NCI-H2029 treated with DMSO at 0.1 percent for 48 hours (cell line): ENCODE measurements at places on chromosomes 13 and 19.

DNA sequence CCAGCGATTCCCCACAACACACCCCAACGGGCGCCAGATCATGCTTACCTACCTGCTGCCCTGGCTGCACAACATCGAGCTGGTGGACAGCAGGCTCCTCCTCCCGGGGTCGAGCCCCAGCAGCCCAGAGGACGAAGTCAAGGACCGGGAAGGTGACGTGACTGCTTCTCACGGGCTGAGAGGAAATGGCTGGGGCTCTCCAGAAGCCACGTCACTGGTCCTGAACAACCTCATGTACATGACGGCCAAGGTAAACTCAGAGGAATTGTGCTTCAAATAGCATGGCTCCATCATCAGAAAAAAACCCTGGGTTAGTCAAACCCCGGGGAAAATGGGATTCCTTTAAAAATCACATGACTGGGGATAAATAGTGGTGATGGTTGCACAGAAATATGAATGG, 106.3 kb downstream of the ZAR1L start:
- DNase-seq, result no peak

DNA sequence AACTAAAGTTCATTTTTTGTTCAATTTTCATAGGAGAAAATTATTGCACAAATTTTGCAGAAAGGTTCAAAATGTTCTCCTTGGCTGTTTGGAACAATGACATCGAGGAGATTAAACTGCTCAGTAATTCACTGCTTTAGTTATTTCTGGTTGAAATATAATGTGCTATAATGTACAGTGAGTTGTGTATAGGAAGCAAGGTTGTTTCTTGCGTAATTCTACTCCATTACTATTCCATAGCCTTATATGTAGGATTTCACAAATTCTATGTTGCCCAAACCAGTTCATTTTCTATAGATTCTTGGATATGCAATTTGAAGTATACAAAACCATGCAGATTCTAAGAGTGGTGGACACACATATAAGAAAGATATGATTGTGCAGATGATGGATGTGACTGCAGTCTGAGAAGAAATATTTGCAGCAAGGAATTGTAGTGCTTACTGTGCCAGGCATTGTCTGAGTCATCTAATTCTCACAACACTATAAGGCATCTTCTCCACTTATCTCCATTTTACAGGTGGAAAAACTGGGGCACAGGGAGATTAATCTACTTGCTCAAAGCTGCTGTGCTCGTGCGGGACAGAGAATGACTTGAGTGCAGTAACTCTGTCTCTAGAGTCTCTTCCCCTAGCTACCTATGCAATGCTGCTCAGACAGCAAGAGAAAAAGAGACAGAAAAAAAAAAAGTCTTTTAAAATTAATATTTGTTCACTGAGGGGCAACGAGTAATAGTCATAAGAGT, 515.5 kb downstream of the MYO16 start:
- DNase-seq, result no peak

GRCh38 chr19:33279430-33280350, 22.6 kb downstream of the CEBPA start:
- DNase-seq, result no peak

GRCh38 chr13:46551410-46552302, 1.3 kb upstream of the LRCH1 start:
- peak; percentile 20 for DNase-seq

DNA sequence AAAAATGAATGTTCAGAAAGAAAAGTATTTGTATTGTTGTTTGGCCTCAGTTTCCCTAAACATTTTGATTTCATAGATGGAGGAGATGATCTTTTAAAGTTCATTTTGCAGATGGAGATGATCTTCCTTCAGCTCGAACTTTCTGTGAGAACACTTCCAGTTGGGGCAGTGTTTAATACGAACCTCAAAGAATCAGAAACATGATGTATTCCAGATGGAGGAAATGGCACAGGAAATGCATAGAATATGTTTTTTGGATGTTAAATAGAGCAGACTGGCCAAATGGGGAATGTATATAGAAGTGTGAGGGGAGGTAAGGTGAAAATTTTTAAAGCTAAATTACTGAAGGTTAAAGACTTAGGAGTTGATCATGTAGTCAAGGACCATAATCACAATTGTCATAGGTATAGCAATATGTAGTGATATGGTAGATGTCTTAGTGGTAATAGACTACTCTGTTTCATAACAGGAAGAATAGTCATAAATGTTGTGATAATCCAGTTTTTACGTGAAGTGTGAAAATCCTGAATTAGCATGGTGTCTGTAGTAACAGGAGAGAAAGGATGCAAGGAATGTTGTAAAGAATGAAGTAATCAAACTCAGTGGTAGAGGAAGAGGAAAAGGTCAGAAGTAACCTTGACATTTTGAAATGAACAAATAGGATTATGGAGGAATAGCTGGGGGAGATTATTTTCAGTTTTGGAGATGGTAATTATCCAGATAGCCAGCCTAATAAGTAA, 5.1 kb downstream of the RAP2A start:
- no peak for DNase-seq

GRCh38 chr13:71358218-71358617, 508.8 kb downstream of the DACH1 start:
- no peak for DNase-seq

DNA sequence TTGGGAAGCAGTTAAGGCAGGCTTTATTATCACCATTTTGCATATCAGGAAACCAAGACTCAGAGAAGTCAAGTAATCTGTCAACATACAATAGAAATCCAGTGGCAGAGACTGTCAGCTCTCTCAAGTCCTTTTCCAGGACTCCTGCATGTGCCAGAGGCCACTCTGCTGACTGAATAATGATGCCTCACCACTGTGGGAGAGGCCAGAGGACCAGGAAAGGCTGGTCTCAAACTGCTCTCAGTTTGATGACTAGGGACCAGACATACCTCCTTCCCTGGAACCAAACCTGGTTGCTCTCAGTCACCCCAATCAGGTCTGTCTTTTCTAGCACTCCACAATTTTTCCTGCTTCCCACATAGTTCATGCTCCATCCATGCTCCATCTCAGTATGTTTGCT, 8.0 kb downstream of the RNASEH2B start:
- DNase-seq, result no peak

DNA sequence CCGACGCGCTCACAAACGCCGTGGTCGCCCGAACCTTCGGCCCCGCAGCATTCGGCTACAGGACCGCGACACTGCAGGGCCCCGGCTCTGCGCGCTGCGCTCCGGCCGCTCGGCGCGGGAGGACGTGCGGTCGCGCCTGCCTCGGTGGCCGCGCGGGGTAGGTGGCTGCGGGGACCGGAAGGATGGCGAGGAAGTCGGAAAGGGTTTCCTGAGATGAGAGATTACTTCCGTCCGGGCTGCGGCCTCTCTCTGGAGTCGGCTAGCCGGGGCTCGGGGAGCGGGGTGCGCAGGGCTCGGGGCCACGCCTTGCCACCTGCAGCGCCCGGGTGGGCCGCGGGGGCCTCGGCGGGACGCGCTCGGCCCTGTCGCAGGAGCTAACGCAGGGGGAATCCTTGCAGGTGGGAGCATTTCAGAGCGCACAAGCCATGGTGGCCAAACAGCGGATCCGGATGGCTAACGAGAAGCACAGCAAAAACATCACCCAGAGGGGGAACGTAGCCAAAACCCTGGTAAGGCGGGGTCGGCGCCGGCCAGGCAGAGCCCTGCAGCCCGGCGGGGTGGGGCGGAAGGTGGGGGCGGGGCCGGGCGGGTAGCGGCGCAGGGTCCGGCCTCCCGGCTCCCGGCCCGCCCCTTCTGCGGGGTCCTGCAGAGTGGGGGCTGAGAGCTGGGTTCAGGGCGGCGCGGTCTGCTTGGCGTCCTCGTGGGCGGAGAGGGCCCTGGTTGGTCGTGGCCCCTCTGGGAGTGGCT, at the start of gene SERP2:
TSS of gene SERP2 (plus strand) at position 224 of the 747 bp plus-strand sequence. CDS start at position 426, 202 bp downstream.
- no peak for DNase-seq

DNA sequence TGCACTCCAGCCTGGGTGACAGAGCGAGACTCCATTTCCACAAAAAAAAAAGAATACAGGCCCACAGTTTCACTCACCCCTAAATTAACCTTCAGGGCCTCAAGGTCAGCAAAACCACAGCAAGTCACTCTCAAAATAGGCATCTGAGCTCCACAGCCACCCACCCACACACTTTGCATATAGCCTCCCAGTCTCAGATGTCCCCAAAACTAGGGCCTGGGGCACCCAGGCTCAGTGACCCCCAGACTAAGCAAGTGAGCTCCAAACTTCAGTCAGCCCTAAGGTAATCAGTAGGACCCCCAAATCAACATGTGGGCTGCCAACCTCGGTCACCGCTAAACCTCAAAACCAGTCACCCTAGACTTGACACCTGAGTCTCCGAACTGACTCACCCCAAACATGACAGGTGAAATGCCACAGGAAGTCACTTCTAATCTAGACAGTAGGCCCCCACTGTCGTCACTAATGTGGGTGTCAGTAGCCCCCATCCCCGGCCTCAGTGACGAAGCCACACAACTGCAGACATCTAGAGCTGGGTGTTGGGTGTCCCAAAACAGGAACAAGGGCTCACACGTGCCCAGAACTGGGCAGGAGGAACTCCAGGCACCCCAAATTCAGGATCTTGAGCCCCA, 13.9 kb downstream of the RABAC1 start:
- DNase-seq, result no peak

- DNase-seq, result peak; percentile 81
Observed at GRCh38 chr19:38683393-38684077, 36.1 kb downstream of the ACTN4 start.

- no peak for DNase-seq
Observed at GRCh38 chr19:54882758-54883157, 8.7 kb downstream of the FCAR start.

- DNase-seq, result peak; percentile 20
Observed at GRCh38 chr19:47247308-47247990, 8.9 kb upstream of the CCDC9 start.

DNA sequence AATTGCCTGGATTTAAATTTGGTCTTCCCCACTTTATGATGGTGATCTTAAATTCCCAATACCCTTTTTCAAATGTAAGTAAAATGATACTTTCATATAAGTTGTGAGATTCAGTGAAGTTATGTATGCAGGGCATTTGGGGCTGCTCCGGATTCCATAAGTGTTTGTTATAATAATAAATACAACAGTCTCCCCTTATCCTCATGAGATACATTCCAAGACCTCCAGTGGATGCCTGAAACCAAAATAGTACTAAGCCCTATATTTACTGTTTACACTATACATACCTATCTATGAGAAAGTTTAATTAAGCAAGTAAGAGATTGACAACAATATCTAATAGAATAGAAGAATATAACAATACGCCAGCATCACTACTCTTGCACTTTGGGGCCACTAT, 2237.8 kb downstream of the PCDH9 start:
- DNase-seq, result no peak

DNA sequence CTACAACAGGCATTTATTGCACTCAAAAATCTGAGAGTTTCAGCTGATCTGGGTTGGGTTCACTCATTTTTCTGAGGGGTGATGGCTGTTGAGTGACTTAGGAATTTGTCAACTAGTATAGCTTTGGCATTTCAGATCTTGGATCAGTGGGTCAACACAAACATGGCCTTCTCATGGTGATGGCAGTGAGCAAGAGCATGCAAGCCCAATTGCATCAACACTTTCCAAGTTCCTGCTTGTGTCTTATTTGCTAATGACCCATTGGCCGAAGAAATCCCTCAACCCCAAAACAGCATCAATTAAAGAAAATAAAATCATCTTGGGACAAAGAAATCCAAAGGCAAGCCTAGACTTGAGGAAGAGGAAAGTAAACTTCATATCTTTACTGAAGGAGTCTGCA, 23.9 kb upstream of the MYCBP2 start:
- DNase-seq, result no peak

GRCh38 chr13:37118016-37118415, 12.6 kb upstream of the CSNK1A1L start:
- DNase-seq, result no peak

DNA sequence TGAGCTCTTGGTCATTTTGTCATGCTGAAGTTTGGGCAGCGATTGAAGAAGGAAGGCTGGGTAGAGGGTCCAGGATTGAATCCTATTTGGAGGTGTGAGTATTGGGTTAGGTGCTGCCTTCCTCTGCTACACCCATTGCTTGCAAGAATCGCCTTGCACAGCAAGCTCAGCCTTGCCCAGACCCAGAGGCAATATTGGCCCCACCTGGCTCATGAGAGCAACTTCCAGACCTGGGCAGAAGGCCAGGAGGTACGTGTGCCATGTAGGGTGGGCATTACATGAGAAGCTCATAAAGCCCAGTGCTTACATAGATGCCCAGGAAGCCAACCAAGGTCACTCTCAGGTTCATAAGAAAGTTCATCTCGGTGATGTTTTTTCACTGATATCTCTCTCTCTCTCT, 718.0 kb downstream of the EFNB2 start:
- no peak for DNase-seq

- no peak for DNase-seq
Observed at GRCh38 chr13:35824395-35824794, 306.8 kb downstream of the DCLK1 start.

DNA sequence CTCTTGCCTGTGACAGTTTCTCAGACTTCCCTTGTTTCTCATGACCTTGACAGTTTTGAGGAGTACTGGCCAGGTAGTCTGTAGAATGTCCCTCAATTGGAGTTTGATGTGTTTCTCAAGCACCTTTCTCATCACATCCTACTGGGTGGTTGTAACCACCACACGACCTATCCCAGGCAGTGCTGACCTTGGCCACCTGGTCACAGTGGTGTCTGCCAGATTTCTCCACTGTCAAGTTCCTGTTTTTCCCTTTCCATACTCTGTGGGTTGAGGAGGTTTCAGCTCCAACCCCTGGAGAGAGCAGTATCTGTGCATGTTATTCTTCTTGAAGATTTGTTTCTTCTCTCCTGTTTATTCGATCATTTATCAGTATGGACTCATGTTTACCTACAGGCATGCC, 8.4 kb upstream of the UPF3A start:
- no peak for DNase-seq

DNA sequence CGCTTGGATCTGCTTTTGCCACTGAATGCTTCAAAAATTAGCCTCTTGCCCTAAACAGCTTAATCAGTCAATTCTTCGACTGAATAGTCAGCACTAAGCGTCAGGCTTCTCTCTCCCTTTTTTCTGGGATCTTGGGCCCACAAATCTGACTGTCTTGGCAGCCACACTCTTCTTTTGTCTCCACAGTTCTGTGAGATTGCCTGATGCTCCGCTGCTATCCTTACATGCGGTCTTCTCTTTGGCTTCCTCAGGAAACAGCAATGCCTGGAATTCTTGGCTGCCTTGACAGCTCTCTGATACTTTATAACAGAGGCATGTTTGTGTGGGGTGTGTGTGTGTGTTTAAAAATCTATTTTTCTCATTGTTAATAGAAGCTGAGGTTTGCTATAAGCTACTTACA, 32.6 kb downstream of the ERCC5 start:
- no peak for DNase-seq

DNA sequence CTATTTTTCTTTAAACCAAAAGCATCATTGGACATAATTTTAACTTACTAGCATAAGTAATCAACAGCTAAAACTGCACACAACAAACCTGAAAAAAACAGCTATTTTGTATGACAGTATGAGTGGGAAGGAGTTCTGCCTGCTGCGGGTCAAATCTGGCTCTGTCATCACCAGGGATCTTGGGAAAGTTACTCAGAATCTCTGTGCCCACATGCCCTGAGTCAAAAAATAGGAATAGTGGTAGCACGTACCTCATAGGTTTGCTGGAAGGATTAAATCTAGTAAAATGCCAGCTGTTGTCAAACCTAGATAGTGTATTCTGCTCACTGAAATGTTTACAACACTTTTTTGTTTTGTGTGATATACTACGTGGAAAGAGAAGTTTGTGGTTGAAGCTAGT, 1.1 kb downstream of the CLN5 start:
- no peak for DNase-seq
